Gastrocnemius medialis (tissue), 4 donors: ENCODE measurements at places on chromosomes 4 and X.

DNA sequence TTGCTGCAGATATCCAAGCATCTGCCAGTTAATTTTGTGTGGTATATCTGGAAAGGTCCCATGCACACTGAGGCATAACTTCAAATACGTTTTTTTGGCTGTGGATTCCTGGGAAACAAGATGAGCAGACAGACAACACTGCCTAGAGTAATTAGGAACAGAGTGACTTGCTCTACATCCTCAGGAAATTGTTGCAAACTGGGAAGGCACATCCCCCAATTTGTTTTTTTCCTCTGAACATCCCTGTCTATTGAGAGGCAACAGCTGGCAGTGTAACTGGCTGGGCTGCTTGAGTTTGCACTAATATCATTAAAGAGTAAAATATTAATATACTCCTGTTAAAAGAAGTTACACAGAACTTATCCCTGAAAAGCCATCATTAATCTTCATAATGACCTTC lies 207.7 kb upstream of the SLIT2 start:
- no peak for DNase-seq

DNA sequence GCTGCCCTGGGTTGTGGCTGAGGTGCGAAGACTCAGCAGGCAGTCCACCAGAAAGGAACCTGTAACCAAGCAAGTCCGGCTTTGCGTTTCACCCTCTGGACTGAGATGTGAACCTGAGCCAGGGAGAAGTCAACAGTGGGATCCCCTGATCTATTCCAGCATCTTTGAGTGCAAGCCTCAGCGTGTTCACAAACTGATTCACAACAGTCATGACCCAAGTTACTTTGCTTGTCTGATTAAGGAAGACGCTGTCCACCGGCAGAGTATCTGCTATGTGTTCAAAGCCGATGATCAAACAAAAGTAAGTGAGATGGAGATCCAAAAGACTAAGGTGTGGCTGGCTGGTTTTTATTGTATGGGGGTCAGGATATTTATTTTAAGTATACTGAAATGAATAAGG lies 11.3 kb downstream of the TBC1D1 start:
- no peak for DNase-seq

DNA sequence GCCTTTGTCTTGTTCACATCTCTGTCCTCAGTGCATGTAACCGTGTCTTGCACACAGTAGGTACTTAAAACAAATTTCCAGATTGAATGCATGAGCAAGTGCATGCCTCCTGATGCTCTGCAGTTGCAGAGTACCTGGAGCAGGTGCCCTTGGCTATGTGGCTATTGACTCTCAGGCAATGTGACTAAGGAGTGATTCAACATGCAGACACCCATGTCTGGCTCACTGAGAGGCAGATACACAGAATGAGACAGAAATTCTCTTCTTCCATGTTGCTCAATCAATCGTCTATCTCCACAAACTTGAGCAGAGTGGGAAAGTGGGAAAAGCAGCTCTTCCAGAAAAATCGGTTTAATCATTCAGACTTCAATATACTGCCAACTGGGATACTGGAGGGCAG lies 111.0 kb downstream of the CHRDL1 start:
- DNase-seq = no peak

DNA sequence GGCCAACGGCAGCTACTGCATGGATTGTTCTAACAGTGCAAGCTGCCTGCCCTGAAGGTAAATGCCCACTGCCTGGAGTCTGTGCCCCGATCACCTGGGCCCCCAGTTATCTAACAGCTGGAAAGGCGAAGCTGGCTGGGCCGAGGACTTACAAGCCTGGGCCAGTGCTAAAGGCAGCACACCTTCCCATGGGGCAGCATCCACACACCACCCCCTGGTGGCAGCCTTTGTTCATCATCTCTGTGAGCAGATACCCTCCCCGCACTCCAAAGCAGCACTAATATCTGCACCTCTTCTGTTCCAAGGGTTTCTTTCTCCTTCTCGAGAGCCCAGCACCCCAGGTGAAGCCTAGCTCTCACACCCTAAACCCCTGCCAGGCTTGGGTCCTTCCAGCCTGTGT lies 7.6 kb downstream of the SLC2A9 start:
- DNase-seq = no peak

DNA sequence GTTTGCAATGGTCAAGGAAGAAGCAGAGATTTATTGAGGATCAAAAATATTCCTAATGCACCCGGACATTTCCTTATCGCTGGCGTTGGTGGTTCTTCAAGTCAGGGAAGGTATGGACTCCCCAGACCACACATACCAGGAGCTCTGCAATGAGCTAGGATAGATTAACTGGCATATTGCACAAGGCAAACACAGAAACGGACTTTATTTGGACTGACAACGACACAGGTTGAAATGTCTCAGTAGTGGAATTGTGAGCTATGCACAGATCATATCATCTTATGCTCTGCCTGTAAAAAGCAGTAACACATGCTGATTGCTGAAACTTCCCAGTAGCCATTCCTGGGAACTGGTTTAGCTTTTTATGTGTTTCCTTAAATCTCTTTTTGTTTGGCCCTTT lies 1.7 kb downstream of the TSPAN7 start:
- no peak for DNase-seq

DNA sequence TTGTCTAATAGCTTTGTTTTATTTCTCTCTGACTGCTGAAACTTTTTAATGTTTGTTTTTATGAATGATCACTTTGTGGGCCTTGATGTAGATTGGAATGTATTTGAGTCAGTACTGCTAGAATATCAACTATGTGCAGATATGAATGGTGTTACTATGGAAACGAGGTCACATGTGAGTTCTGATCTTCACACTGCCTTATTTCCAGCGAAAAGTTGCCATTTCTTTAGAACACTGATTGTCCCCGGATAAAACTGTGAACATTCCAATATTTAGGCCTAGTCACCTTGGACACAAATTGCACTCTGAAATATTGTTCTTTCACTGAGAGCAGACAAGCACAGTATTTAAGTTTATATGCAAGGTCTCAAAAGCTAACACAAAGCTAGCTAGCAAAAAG lies 27.2 kb upstream of the MAGED1 start:
- DNase-seq = no peak

DNA sequence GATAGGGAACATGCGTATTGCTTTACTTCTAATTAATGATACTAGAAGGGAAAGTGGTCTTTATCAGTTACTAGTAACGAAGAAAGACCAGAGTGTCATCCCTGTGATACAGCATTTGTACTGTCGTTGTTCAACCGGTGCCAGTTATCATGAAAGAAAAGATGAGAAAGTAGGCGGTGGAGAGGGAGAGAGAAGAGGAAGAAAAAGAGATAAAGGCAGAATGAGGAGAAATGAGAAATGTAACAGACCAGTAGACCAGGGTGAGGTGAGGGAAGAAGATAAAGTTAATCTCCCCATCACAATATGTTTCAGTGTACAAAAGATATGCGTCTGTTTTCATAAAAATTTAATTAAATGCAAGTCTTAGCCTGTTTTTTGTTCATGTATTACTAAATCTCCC lies 135.2 kb upstream of the HPGD start:
- DNase-seq = no peak

DNA sequence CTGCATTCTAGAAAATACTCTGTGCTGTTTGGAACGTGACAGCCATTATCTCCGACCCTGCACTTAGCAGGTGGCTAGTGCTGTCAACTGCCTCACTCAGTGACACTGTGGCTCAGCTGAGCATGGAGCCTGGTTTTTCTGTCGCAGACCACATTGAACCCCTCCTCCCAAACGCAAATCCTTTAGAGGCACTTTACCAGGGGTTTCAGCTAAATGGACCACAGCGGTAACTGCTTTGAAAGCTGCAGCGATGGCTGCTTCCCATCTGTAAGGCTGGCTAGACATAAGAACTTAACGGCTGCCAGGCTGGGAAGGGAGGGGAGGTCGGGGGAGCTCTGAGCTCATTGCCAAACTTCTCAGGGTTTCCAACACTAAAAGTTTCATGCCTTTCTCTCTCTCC lies 8.1 kb downstream of the SLC34A2 start:
- no peak for DNase-seq

- peak; percentile 55 for DNase-seq
Observed at GRCh38 chr4:158810487-158811215, 41.8 kb downstream of the FNIP2 start.

DNA sequence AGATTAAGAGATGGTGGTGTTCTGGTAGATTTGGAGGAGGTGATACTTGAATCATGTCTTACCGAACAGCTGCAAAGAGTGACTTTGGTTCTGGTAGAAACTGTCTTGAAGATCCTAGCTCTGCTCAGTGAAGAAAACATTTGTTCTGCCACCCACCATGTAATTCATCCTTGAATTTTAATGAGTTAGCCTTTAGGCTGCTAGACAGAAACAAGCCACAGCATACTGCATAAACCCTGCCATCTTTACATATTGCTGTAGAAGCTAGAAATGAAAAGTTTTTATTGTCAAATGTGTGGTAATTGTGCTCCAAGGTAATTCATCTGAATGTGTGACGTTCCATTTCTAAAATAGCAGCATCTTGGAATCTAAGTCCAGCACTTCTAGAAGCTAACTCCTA lies 161.0 kb upstream of the RAPGEF2 start:
- no peak for DNase-seq

- no peak for DNase-seq
Observed at GRCh38 chr4:148793221-148793620, 351.0 kb upstream of the NR3C2 start.

DNA sequence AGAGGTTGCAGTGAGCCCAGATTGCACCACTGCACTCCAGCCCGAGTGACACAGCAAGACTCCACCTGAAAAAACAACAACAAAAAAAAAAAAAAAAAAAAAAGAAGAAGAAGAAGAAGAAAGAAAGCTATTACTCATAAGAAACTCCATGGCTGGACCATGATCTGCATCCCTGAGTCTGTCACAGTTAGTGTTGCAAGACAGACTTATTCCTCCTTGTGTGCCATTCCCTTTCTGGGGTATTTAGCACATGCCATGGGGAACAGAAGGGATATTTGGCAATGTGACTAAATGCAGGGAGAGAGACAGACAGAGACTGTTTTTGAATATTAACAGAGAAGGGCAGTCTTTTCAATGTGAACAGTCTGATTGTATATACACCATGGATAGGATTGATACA lies 16.7 kb upstream of the PDS5A start:
- DNase-seq = no peak

- no peak for DNase-seq
Observed at GRCh38 chr4:2981256-2981819, 18.0 kb downstream of the GRK4 start.

- no peak for DNase-seq
Observed at GRCh38 chr4:1410491-1411325, 4.5 kb upstream of the NKX1-1 start.

GRCh38 chr4:26826721-26827120 lies 33.9 kb upstream of the STIM2 start:
- no peak for DNase-seq
